ENCODE measurements at places on chromosomes 7 and 10. TPM values are rescaled to one million over a fixed set of nuclear protein-coding genes. Genes with fewer than 3 reads are reported as not detected.

- no peak for DNase-seq
These were observed 16.7 kb downstream of the SEC31B start for GRCh38 chr10:100502926-100503494.

- no peak for DNase-seq
These were observed 244.3 kb downstream of the MTERF1 start for GRCh38 chr7:91636129-91636724.

DNA sequence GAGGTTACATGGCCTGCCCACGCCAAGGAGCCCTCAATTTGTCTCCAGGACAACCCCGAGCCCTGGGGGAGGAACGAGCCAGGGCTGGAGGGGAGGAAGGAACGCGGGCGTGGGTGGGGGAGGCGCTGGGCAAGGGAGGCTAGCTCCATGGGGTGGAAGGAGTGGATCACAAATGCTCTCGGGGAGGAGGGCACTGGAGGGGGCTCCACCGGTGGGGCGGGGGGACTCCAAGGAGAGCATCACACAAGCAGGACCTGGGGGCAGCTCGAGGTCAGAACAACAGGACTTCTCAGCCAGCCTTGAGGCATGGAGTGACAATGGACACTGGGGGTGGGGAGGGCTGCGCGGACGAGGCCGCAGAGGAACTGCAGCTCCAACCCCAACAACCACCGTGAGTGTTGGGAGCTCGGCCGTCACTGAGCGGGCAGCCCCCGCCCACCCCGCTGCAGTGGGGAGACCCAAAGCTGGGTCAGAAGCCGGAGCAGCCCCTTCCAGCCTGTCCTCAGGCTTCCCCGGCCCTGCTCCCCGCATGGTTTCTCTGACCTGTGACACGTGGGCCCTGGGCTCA lies 41.1 kb downstream of the STK32C start:
- no peak for DNase-seq

DNA sequence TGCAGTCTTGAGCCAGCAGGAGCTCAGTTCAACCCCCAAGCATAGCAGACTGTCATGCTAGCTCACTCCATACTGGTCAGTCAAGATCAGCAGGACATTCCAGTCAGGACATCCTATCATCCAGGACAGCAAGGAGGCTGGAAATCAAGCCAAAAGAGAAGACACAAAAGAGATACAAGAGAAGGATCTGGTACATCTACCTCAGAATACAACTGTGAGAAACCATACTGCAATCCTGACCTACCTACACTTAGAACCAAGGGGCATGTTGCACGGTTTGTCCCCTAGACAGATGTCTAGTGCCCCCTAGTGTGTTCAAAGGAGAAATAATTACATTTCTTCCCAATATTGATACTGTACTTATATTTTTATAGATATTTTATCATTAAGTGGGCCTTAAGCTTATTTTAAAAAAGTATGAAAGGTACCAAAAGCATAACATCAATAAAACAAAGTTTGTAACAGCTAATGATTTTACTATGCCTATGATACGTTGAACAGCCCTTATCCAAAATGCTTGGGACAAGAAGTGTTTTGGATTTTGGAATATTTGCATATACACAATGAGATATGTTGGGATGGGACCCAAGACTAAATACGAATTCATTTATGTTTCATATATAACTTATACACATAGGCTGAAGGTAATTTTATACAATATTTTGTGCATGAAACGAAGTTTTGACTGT lies 26.7 kb downstream of the ERCC6 start:
- no peak for DNase-seq

MBLAC1 gene
- 2.0 TPM for total RNA-seq

DNA sequence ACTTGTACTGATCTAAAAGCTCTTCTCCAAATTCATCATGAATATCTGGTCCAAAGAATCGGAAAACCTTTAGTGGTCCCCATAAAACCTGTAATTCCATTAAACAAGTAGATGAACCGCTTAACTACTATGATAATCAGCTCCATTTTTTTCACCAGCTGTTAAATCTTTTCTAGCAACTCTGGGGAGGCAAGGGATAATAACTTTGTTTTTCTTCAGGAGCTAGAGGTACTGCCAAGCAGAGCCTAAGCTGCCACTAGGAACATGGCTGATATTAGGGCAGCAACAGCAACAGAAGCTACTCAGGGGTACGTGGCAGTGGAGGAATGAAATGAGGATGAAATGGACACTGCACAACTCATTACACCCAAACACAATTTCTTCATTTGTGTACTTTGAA lies 138.0 kb downstream of the SRPK2 start:
- DNase-seq = no peak

DNA sequence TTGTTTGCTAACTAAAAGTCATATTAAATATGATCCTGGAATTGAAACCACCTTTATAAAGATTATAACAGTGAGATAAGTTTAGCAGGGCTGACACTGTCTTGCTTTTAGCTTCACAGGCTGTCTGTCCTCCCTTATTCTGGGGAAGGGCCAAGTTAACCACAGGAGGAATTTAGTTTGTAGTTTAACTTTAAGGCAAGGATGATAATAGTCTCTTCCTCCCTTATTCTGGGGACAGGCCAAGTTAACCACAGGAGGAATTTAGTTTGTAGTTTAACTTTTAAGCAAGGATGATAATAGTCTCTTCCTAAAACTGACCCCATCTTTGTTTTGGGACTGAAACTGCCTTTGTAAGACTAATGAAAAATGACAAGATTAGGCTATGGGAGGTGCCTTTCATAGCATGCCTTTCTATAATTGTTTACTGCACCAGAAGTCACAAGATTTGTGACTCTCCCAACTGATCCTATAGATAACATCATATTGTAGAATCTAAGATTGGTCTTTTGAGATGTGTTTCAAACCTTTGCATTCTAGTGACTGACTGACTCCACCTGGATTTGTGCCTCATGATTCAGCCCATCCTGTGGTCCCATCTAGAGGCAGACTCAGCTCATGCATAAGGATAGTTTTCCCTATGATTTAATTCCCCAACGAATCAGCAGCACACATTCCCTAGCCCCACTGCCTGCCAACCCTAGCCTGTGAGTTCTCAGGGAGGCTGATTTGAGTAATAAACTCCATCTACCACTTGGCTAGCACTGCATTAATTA lies 212.0 kb downstream of the MAGI2 start:
- no peak for DNase-seq

GRCh38 chr7:20438694-20439376 lies 108.1 kb downstream of the ITGB8 start:
- DNase-seq = no peak

DNA sequence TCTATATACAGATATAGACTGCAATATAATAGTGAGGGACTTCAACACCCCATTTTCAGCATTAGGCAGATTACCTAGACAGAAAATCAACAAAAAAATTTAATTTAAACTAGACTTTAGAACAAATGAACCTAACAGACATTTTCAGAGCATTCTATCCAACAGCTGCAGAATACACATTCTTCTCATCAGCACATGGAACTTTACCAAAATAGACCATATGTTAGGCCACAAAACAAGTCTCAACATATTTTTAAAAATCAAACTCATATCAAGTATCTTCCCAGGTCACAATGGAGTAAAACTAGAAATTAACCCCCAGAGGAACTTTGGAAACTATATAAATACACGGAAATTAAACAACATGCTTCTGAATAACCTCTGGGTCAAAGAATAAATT lies 169.6 kb downstream of the MTERF1 start:
- DNase-seq = no peak

PON1 gene
- total RNA-seq = not detected

DNA sequence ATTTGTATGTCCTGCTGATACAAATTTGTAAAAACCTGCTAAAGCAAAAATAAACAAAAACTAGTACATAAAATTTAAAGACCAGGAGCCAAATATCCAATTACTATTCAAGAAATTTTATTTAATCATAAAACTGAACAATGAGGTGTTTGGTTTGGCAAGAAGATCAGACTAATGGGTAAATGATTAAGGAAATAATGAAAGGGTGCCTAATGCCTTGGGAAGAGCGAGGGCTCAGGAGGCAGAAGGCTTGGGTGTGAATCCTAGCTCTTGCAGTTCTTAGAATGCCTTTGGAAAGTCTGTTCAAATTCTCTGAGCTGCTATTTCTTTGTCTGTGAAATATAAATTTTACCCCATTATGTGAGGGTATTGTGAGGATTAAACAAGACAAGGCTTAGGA lies 32.4 kb downstream of the NAPEPLD start:
- no peak for DNase-seq

DNA sequence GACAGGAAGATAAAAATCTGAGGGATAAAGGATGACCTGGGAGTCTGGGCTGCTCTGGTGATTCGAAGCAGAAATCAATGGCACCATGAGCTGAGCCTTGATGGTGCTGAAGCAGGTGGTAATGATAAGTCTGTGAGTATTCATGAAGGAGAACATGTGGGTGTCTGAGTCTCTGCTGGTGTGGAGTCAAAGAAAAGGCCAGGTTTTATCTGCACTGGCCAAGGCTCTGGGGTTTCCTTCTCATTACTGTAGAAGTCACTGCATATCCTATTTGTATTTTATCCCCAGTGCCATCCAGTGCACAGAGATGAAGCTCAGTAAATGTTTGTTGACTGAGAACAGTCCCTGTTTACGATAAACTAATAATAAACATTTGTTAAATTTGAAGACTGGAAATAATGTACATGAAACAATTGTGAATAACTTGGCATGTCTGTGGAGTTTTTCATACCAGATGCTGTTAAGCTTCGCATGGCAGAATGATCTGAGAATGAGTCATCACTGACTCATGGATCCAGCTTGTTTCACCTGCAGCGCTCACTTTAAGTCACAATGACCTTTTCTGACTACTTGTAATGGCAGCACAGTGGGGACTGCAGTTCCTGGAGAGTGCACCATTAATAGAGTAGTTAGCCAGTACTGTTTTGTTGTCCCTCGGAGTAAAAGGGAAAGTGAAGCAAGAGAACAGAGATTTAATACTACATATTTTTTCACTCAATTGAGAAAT lies 538.5 kb downstream of the HTR7 start:
- no peak for DNase-seq

CAMK1D gene
- total RNA-seq = 2.5 TPM

ADIRF gene
- 41.1 TPM for total RNA-seq

PPP1R9A gene
- 27.6 TPM for total RNA-seq

DNA sequence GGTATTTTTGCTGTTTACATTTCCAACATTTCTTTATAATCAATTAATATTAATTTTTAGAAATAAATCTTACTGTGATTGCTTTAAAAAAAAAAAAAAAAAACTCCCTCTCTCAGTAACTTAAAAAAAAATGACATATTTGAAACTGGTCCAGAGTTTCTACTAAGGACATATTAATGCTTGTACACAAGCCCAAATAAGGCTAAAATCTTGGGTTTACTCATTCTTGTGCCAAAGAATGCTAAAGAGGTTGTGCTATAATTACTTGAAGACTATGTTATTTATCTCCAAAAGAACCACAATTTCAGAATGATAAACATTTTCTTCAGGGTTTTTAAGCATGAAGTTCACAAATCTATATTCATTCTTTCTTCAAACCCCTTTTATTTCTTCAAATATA lies 39.4 kb upstream of the PHF14 start:
- DNase-seq = no peak

- no peak for DNase-seq
These were observed 657.3 kb upstream of the FOXK1 start for GRCh38 chr7:4024806-4025205.

DNA sequence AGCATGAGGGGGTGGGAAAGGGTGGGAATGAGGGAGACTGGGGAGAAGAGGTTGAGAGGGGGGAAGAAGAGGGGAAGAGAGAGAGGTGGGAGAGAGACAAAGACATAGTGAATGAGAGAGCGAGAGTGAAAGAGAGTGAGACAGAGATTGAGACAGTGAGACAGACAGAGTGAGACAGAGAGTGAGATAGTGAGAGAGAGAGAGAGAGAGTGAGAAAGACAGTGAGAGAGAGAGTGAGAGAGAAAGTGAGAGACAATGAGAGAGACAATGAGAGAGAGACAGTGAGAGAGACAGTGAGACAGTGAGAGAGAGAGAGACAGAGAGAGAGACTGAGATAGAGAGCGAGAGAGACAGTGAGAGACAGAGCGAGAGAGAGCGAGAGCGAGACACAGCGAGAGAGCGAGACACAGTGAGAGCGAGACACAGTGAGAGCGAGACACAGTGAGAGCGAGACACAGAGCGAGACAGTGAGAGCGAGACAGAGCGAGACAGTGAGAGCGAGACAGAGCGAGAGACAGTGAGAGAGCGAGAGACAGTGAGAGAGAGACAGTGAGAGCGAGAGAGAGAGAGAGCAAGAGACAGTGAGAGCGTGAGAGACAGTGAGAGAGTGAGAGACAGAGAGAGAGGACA lies 10.1 kb downstream of the TMEM243 start:
- no peak for DNase-seq

NUTM2B gene
- total RNA-seq = 0.52 TPM

GRCh38 chr10:104309980-104310978 lies 28.0 kb downstream of the ITPRIP start:
- peak; percentile 79 for DNase-seq

All from left ventricle myocardium inferior (tissue), 1 donor.